ENCODE measurements at places on chromosomes 5 and 9.

- DNase-seq: no peak
These were observed 65.1 kb upstream of the DNAH5 start for GRCh38 chr5:14009575-14009974.

GRCh38 chr5:13212886-13213285 is 731.6 kb downstream of the DNAH5 start:
- no peak for DNase-seq

DNA sequence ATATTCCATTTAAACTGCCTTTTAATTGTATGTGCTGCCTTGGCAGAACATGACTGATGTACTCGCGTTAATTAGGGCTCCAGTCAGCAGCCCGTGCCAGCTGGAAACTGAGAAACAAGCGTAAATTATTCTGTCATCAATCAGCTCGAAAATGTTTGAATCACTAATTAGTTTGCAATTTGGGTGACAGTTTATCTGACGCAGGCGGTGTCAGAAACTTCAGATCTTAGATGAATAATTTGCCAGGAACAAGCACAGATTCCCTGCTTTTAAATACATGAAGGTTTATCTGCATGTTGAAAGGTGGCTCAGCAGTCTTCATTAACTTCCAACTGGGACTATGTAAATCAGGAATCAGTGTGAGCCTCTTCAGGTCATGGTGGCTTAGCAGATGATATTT is 176.0 kb upstream of the TLE4 start:
- no peak for DNase-seq

DNA sequence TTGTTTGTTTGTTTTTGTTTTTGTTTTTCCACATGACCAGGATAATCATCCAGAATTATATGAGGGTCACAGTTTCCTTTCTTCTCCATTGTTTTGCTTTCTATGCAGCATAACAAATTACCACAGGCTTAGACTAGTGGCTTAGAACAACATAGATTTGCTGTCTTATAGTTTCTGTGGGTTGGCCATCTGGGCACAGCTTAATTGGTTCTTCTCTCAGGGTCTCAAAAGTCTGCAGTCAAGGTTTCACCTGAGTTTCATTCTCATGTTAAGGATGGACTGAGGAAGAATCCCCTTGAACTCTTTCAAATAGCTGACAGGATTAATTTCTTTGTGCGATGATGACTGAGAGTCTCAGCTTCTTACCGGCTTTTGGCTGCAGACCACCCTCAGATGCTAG is 559.8 kb downstream of the PRDM9 start:
- DNase-seq: no peak

GRCh38 chr5:157951673-157952373 is 92.9 kb upstream of the CLINT1 start:
- DNase-seq: no peak

Measured in activated T-helper 1 cell treated with anti-CD3 and anti-CD28 coated beads, Interleukin-2, amount 50 U/mL, for 16 hours (primary cell).